ENCODE measurements at places on chromosomes 2 and 18.

GRCh38 chr2:43115881-43116280 lies 110.5 kb downstream of the ZFP36L2 start:
- no peak for DNase-seq

DNA sequence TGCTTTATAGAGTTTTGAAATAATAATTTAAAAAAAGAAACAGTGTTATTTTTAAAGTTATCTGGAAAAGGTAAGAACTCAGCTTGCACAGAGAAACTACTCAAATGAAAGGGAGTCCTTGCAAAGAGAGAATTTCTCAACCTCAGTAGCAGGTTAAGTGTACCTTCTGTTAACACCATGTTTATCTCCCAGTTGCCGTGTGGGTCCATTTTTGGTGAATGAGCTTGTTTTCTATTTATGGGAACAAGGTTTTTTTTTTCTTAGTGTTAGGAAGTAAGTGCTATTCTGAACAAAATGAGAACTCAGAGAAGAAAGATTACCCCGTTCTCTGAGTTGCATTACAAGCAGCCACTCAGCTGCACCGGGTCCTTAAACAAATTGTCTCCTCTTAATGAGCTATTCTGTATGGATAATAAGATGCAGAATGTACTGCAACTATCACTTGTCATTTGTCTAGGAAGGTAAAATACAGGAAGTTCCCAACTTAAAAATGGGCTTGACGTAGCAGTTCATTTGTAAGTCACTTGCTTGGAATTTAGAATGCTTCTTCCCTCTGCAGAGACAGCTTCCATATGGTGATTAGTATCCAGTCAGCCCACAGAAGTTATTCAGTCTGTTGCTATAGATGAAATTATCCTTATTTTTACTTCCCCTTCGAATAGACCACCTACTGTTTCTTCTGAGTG lies 74.9 kb downstream of the LTBP1 start:
- DNase-seq: no peak

- DNase-seq: peak; percentile 77
These were observed 40.8 kb upstream of the AKAIN1 start for GRCh38 chr18:5237723-5238370.

GRCh38 chr2:238160206-238161129 lies 1.7 kb downstream of the ERFE start:
- peak; percentile 49 for DNase-seq

DNA sequence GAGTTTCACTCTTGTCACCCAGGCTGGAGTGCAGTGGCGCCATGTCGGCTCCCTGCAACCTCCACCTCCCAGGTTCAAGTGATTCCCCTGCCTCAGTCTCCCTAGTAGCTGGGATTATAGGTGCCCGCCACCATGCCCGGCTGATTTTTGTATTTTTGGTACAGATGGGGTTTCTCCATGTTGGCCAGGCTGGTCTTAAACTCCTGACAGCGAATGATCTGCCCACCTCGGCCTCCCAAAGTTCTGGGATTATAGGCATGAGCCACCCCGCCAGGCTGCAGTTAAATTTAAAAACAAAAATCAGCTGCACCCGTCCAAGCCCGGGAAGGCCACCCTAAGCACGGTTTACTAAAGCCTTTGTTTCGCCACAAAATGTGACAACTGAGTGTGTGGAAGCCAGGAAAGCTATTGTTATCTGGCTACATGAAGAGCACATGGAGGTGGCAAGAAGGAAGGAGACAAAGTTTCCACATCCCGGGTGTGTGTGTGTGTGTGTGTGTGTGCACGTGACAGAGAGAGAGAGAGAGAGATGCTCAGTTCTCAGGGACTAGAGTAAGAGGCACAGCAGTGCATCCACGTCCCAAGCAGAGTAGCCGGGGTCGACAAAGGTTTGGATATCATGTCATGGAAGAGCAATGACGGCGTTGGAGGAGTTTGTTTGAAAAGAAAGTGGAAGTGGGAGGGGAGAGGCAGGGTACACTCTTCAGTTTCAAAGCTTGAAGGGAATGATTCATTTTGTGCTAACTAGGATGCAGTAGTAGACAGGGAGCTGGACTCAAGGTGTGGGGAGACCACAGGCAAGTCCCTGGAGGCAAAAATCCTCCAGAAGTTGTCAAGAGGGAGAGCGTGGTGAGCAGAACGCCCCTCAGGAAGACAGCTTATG lies 20.1 kb downstream of the INPP5D start:
- no peak for DNase-seq

DNA sequence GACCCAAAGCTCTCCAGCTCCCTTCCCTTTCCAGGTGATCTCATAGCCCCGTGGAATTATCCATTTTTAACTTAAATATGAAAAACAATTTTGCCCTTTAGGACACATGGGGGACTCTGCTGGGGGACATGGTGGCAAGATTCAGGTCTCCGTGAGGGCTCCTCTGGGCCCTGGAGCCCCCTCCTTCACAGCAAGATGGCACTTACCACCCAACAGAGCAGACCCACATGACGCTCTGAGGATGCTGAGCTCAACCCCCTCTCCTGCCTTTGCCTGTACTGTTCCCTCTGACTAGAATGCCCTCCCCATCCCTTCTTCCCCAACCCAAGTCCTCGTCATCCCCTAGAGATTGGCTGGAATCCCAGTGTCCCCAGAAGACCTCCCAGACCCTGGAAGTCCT lies 17.2 kb downstream of the TEX51 start:
- no peak for DNase-seq

- DNase-seq: peak; percentile 95
These were observed 144.7 kb downstream of the SLC4A3 start for GRCh38 chr2:219772103-219772635.

DNA sequence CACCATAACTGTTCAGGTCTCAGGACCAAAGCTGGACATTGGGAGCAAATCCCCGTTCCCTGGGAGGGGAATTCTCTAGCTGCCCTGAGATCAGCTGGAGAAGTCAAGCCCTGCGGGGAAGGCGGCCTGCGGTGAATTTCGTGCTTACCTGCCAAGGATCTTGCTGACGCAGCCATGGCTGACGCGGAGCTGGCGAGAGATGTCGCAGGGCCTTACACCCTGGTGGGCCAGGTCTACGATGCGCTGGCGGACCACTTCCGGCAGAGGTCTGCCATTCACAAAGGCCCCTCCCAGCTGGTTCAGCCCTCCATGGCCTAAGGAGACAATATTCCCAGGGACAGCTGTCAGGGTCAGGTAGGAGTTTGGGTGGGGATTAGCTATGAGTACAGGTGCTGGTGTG lies 32.1 kb downstream of the PAX8 start:
- DNase-seq: no peak

DNA sequence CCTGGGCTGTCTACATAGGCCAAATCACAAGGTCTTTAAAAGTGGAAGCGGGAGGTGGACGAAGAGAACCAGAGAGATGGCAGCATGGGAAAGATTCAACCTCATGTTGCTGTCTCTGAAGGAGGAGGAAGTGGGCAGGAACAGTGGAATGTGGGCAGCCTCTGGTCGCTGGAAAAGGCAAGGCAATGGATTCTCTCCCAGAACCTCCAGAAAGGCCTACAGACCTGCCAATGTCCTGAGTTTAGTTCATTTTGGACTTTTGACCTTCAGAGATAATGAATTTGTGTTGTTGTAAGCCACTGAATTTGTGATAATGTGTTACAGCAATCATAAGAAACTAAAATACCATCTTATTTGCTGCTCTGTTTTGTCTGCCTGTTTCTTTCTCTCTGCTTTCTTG lies 122.5 kb downstream of the RNF152 start:
- DNase-seq: no peak

DNA sequence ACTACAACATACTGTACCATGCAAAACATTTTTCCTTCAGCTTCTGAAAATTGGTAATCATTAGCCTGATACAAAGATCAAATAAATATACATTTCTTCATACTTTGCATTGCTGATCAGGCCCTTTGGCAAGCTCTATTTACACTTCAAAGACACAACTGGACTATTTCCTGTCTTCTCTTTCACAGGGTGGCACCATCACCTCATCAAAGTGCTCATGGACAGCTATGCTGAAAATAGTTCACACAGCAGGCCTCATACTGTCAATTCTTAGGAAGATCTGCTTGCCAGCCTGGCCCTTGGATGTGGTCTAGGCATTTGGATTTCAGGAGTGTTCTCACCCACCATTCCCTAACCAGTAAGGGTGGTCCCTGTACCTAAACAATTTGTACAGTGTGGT lies 33.9 kb downstream of the FBXO15 start:
- DNase-seq: no peak
